ENCODE measurements at places on chromosomes 13 and 19. TPM values are rescaled to one million over a fixed set of nuclear protein-coding genes. Genes with fewer than 3 reads are reported as not detected.
A peak's percentile ranks its signal among the peaks of the same experiment; 100 is the strongest.

GRCh38 chr19:17370026-17370587, 7.0 kb downstream of the PLVAP start:
- peak; percentile 48 for DNase-seq

- no peak for DNase-seq
Observed at GRCh38 chr13:46478651-46479050, 74.3 kb upstream of the LRCH1 start.

DNA sequence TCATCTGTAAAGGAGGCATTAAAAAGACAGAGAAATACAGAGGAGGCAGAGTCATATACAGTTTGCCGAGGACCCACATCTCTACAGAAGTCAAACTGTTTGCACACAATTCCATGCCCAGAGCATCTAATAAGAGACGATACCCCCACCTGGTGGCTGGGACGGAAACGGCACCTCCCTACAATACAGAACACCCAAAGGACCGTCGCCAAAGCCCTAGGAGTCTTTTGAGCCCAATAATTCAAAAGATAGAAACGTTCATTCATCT, 703 bp upstream of the PLEKHG2 start:
- peak; percentile 92 for DNase-seq

- DNase-seq: peak; percentile 95
Observed at GRCh38 chr19:36771261-36772231, 1.1 kb downstream of the ZNF850 start.

- DNase-seq: no peak
Observed at GRCh38 chr19:17473041-17473440, 2.7 kb downstream of the SLC27A1 start.

- peak; percentile 77 for DNase-seq
Observed at GRCh38 chr13:46551410-46552302, 1.3 kb upstream of the LRCH1 start.

GRCh38 chr13:103531278-103531677, 465.1 kb upstream of the SLC10A2 start:
- DNase-seq: no peak

DNA sequence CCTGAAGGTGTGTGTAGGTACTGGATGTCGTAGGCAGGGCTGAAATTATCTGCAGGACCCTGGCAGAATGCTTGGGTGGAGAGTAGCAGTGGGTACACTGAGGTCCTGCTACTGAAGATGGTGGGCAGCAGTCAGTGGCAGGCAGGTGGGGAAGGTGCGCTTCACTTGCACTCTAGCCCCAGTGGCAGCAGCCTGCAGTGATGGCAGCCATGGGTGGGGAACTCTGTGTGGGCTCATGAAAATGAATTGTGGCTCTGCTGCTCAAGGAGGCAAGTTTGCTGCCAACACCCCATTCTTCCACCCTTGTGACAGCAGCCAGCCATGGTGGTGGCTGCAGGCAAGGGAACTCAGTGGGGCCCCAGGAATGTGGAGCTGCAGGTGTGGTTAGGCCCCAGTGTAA, 1242.7 kb upstream of the MIR17HG start:
- DNase-seq: no peak

DNA sequence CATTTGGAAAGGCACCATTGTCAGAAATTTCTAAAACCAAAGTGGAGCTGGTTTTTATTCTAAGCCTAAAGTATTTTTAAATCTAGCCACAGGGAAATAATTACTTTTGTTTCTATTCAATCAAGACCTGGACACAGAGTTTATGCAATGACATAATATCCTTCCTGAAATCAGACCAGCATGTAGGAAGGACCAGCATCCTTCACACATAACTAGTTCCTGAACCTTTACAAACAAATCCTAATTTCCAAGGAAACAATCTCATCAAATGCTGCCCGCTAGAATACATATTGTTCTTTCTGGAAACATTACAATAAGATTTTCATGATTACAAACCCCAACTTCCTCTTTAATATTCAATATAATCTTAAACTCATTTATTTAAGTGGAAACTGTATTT, 1.5 kb downstream of the STARD13 start:
- DNase-seq: no peak

DNA sequence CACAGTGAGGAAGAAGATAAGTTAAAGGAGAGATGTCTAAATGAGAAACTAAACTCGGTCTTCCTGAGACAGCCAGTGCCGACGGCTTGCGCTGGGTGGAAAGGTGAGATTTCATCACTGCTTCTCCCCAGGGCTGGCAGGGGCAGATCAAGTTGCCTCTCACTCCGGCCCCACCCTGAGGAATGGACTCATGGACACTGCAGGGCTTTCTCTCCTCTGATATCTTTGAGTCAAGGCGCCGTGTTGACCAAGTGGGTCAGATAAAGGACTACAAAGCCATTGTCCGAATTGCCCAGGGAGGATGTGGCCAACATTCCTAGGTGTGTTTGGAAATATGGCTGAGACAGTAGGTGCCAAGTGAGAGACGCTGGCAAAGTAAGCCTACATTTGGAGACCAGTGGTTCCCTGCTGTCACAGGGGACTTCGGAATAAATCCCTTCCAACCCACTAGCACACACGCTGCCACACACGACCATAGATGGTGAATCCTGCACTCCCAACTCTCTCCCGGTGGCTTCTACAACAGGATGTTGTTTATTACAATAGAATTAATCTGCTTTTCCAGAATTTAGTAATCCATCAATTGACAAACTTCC, 156.5 kb upstream of the TSC22D1 start:
- no peak for DNase-seq

- DNase-seq: peak; percentile 91
Observed at GRCh38 chr19:43784241-43784980, 3.6 kb upstream of the KCNN4 start.

DNA sequence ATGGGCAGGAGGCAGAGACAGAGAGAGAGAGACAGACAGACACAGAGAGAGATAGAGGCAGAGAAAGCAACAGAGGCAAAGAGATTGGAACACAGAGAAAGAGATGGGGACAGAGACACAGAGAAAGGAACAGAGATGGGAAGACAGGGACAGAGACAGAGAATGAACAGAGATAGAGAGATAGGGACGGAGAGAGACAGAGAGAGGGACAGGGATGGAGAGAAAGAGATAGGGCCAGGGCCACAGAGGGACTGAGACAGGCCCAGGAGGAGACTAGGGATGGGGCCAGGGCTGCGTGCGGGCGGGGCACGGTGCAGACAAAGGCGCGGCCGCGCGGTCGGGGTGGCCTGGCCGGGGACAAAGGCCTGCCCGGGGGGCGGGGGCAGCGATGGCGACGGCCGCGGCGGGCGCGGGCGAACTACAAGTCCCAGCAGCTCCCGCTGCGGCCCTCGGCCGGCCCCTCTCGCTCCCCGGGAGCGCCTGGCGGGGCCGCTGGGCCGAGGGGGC, at the start of gene ZNF358:
ZNF358 (plus strand) TSS at position 459 of the 507 bp plus-strand sequence. CDS start 3,140 bp downstream, outside the sequence.
- peak; percentile 72 for DNase-seq

DNA sequence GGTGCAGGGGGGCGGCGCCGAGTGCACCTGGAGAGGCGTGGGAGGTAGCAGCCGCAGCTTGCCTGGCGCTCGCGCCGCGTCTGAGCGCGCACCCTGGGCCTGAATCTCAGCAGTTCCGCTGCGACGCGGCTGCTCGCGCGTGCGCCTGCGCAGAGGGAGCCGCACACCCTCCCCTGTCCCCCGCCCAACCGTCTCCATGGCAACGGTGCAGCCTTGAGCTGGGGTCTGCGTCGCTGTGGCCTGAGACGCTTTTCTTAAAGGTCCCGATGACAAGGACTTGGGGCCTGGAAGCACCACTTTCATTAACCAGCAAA, at the start of gene PNMA8B:
PNMA8B (minus strand) TSS at position 82 of the 314 bp plus-strand sequence. CDS start 402 bp downstream, outside the sequence.
- DNase-seq: peak; percentile 94

LENG1 gene
- 14.8 TPM for polyA plus RNA-seq

KANK3 gene
- polyA plus RNA-seq: 0.38 TPM

KL gene
- 0.54 TPM for polyA plus RNA-seq

ANGPTL8 gene
- not detected for polyA plus RNA-seq

PSG11 gene
- not detected for polyA plus RNA-seq
